ENCODE measurements at places on chromosomes 16 and 17.
A peak's percentile ranks its signal among the peaks of the same experiment; 100 is the strongest.

- peak; percentile 87 for DNase-seq
Observed at GRCh38 chr17:37671824-37672547, 28.7 kb upstream of the DDX52 start.

DNA sequence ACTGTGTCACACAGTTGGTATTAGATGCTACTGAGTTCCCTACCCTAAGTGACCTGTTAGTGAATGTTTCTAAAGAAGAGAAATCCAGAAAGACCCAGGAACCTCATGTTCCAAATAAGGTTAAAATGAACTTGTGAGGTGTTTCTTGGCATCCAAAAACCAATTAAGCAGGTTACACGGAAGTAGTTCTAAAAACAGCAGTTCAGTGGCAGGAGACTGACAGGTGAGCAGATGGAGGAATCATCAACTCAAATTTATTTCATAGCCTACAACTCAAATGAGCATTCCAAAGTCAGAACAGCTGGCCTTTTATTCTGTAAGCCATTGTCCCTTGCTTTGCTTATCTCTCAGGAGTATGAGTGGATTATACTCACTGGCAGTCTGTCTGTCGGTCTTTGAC is 188.3 kb downstream of the IRX3 start:
- DNase-seq, result no peak

- DNase-seq, result no peak
Observed at GRCh38 chr16:4505356-4506147, 29.4 kb downstream of the HMOX2 start.

DNA sequence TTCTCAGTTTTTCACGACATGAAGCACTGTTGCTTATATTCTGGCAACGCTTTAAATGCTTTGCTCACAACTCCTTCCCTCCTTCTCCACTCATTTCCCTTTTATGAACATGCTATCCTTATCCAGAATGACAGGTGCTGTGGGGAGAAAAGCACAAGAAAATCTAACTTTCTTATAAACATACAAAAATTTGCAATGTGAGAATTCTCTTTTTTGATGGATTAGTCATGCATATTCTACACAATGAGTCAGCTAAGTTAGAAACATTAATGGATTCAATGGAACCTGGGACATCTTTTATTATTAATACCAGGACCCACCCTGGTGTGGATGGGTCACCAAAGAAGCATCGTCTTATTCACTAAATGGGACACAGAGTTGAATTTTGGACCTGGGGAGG is 234.6 kb upstream of the CDH5 start:
- peak; percentile 68 for DNase-seq

DNA sequence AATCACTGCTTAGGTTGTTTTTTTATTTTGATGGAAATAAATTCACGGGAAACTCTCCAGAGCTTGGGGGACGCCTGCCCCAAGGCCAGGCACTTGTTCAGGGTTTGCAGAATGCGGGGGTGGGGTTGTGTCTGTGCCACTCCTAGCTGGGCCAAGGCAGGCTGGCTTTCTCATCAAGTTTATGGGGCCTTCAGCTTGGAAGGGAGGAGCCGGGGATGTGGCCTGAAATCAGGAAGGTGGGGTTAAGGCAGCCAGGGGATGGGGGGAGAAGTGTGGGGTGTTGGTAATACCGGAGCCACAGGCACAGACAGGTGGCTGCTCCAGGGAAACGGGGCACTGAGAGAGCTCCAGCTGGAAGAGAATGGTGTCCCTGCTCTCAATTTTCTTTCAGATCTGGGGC is 1.7 kb upstream of the CHAD start:
- no peak for DNase-seq

GRCh38 chr16:64292953-64293352 is 828.9 kb downstream of the CDH11 start:
- no peak for DNase-seq

DNA sequence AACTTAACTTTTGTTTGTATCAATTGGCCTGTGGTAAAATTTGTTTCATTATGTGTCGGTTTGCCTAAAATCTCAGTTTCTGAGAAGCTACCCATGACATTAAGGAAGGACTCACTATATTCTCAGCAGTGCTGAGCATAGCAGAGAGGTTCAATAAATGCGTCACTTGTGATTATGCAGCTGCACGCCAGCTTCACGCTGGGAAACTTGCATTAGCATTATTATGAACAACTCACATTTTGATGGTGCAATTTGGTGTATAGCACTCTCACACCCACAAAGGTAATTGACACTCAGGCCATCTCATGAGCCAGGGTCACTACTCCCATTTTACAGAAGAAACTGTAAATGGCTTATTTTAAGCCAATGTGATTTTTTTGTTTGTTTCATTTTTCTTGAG is 80.6 kb upstream of the SALL1 start:
- DNase-seq, result no peak

DNA sequence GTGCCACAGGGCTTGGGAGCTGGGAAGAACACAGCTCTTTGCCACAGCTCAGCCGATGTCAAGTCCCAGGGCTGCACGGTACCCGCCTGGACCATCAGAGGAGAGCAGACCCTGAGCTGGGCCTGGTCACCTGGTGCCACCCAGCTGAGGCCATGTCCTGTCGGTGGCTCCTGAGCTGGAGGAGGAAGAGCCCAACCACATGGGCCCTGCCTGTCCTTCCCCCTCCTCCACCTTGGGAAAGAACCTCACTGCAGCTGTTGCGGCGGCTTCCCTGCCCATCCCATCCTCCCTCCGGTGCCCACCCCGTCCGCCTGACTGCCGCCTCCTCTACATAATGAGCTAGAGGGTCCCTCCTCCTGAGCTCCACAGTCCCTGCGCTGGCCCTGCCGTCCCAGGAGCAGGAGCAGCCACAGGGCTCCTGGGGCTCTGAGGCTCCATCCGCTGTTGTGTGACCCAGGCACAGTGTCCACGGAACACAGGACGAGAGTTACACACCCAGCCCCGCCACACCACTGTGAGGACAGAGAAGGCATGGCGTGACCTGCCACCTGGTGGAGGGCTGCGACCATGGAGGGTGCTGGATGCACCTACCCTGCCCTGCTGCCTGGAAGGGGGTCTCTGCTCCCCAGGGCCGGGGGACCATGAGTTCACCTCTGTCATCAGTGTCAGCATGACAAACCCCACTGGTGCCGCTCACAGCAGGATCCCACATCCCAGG is 21.4 kb upstream of the CHMP6 start:
- no peak for DNase-seq

- no peak for DNase-seq
Observed at GRCh38 chr16:50002190-50002589, 22.8 kb upstream of the CNEP1R1 start.

GRCh38 chr17:39064819-39065218 is 86.6 kb downstream of the PLXDC1 start:
- no peak for DNase-seq

GRCh38 chr17:29131814-29132682 is 48.1 kb downstream of the MYO18A start:
- peak; percentile 78 for DNase-seq

- no peak for DNase-seq
Observed at GRCh38 chr17:30352240-30352814, 18.5 kb upstream of the TMIGD1 start.

DNA sequence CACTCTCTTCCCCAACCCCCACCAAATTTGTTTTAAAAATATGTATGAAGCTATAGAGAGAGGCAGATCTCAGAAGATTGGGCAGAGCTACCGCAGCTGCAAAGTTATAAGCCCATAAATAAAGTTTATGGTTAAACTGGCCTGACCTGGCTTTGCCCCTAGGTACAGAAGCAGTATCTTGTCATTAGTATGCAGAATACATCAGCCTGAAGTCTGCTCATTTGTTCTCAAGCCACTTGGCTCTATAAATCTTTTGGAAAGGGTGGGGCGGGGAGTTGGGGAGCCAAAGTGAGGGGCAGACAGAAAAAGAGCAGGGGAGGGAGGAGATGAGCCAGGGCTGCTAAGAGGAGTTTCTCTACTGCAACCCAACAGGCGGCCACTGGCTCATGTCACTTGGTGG is 113.2 kb downstream of the SOX9 start:
- no peak for DNase-seq

- no peak for DNase-seq
Observed at GRCh38 chr17:43224146-43224705, 4.2 kb downstream of the CCDC200 start.

DNA sequence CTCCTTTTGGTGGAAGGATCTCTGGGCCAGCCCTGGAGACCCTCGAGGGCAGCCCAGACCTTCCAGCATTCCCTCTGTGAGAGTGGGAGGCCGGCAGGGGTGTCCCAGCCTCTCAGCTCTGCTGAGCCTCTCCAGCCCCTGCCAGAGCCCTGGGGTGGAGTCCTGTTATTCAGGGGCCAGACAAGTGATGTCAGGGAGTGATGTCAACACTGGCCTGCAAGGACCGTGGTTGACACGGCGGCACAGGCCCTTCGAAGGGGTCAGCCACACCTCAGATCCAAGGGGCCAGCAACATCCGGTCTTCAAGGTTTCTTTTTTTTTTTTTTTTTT is 231.2 kb downstream of the KATNIP start:
- DNase-seq, result no peak

- DNase-seq, result no peak
Observed at GRCh38 chr17:37197336-37197735, 178.4 kb upstream of the C17orf78 start.

GRCh38 chr16:80525420-80525819 is 15.4 kb upstream of the DYNLRB2 start:
- DNase-seq, result no peak

DNA sequence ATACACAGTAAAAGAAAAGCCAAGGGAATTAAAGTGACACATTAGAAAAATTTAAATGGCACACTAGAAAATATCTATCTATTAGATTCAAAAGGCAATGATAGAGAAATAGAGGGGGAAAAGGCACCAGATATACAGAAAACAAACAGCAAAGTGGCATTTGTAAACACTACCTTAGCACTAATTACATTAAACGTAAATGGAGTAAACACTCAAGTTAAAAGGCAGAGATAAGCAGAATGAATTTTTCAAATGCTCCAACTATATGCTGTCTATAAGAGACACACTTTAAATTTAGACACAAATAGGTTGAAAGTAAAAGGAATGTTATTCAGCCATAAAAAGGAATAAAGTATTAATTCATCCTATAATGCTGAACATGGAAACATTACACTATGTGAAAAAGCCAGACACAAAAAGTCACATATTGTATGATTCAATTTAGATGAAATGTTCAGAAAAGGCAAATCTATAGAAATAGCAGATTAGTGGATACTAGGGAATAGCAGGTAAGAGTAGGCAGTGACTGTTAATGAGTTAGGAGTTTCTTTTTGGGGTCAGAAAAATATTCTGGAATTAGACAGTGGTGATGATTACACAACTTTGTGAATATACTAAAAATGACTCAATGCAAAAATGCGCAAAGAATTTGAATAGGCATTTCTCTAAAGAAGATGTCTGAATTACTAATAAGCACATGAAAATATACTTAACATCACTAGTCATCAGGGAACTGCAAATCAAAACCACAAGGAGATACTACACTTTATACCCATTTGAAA is 92.4 kb downstream of the BRIP1 start:
- peak; percentile 31 for DNase-seq

GRCh38 chr17:17229416-17230384 is 7.3 kb downstream of the FLCN start:
- DNase-seq, result no peak

DNA sequence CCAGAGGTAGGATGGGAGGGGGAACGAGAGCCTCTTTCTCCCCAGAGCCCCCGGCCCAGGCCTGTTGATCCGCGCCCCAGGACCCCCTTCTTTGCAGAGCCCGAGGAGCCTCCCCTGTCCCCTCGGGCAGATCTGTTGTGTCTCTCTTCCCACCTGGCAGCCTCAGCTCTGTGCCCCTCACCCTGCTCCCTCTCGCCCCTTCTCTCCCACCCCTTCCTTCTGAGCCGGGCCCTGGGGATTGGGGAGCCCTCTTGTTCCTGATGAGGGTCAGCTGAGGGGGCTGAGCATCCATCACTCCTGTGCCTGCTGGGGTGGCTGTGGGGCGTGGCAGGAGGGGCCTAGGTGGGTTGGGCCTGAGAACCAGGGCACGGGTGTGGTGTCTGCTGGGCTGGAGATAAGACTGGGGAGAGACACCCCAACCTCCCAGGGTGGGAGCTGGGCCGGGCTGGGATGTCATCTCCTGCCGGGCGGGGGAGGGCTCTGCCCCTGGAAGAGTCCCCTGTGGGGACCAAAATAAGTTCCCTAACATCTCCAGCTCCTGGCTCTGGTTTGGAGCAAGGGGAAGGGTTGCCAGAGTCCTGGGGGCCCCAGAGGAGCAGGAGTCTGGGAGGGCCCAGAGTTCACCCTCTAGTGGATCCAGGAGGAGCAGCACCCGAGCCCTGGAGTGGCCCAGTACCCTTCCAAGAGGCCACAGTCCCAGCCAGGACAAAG is 65.4 kb downstream of the MRC2 start:
- no peak for DNase-seq

DNA sequence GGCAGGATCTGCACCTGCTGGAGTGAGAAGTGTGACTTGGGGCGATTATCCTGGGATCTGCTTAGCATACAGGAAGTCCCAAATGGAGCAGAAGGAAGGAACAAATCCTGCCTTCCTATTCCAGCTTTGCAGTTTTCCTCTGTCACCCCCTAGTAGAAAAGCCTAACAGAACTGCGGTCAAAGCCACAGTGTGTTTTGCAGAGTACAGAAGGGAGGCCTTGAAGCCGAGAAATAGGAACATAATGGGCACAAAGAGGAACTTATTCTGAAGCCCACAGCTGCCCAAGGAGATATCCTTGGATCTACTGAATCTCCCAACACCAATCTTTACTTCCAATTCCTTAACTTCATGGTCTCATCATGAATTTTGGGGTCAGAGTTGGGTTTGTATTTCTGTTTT is 8.5 kb downstream of the KRTAP1-5 start:
- no peak for DNase-seq

GRCh38 chr16:12708266-12708665 is 95.4 kb downstream of the CPPED1 start:
- no peak for DNase-seq

- no peak for DNase-seq
Observed at GRCh38 chr17:75260641-75261335, 618 bp downstream of the GGA3 start.

- DNase-seq, result no peak
Observed at GRCh38 chr17:72183194-72183685, 62.4 kb downstream of the SOX9 start.

- DNase-seq, result no peak
Observed at GRCh38 chr17:28196636-28197035, 122.4 kb upstream of the TMEM97 start.

DNA sequence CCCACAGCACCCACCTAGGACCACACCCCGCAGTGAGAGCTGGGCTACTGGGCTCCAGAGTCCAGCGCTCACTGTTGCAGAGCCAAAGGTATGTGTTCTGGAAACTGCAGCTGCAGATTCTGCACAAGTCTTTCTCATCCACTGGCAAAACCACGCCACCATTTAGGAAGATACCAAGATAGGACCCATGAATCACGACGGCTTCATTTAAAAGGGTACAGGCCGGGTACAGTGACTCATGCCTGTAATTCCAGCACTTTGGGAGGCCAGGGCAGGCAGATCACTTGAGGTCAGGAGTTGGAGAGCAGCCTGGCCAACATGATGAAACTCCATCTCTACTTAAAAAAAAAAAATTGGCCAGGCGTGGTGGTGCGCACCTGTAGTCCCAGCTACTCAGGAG is 18.8 kb downstream of the FOXF1 start:
- no peak for DNase-seq

All from BJ (cell line).